ENCODE measurements at places on chromosomes 5 and 9. TPM values are rescaled to one million over a fixed set of nuclear protein-coding genes. Genes with fewer than 3 reads are reported as not detected.

DNA sequence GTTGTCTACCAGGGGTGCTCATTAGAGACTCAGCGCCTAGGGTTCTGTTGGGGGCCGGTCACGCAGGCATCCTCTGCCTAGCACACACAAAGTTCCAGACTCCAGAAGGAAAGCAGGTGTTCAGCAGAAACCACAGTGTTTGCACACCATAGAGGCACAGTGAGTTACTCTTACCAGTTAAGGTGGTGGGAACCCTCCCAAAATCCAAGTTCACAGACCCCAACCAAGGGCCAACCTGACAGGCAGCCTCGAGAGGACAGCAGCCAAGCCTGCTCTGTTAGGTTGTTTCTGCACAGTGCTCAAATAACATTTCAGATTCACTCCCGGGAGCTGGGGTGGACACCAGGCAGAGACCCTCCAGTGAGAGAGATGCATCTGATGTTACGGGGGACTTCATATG lies 36.2 kb downstream of the SECISBP2 start:
- no peak for DNase-seq

DNA sequence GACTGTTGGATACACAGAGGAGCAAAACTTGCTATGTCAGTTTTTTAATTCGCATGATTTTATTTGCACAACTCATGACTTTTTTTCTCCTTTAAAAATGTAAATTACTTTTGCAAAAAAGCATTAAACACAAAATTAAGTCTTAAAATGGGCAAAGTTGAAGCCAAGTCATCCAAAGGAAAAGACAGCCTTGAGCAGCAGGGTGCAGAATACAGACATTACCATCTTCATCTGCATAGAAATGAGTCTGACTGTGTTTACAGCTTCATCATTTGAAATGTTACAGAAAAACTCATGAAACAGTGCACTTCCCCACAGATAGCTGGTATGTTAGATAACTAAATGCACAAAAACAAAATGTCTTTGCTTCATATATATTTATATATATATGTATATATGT lies 101.4 kb downstream of the TSSK1B start:
- DNase-seq: no peak

DNA sequence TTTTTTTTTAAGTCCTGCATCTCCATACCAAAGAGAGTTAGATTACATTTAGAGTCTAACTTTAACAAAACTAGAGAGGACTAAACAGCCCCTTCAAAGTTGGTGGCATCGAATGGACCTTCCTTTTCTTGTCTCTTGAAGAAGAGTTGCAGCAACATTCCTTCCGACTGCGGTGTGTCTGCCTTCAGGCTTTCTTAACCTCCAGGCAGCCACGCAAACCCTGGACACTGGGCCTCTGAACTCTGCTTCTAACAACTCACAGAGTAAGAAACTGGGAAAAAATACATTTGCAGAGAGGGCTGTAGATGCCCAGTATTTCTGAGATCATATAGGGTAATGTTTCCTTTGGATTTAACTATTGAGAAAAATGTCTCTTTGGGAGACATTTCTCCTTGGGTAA lies 120.5 kb upstream of the MAST4 start:
- DNase-seq: no peak

The HK3 gene
- total RNA-seq: 0.14 TPM

The AK8 gene
- total RNA-seq: 0.84 TPM

GRCh38 chr5:107223066-107223465 lies 447.7 kb downstream of the EFNA5 start:
- no peak for DNase-seq

GRCh38 chr5:82738681-82739269 lies 338.4 kb downstream of the TMEM167A start:
- no peak for DNase-seq

The EIF4E1B gene
- total RNA-seq: not detected

DNA sequence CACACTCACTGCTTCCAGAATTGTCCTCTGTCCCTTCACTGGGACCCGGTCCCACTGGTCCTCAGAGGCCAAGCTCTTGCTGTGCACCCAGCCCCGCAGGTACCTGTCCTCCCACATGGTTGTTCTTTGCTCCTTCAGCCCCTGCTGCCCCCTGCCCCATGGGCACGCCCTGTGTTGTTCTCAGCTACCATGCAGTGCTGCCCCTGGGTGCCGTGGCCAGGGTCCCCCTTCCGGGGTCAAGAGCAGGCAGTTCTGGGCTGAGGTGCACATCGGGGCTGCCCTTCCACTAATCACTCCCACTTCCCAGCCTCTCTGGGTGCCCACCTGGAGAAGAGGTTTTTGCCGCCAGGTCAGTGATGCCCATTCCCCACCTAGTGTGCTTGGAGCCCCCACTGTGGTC lies 31.9 kb upstream of the SUSD3 start:
- no peak for DNase-seq

All from astrocyte (in vitro differentiated cells and primary cell).